ENCODE measurements at places on chromosomes 5 and 9. TPM values are rescaled to one million over a fixed set of nuclear protein-coding genes. Genes with fewer than 3 reads are reported as not detected.

DNA sequence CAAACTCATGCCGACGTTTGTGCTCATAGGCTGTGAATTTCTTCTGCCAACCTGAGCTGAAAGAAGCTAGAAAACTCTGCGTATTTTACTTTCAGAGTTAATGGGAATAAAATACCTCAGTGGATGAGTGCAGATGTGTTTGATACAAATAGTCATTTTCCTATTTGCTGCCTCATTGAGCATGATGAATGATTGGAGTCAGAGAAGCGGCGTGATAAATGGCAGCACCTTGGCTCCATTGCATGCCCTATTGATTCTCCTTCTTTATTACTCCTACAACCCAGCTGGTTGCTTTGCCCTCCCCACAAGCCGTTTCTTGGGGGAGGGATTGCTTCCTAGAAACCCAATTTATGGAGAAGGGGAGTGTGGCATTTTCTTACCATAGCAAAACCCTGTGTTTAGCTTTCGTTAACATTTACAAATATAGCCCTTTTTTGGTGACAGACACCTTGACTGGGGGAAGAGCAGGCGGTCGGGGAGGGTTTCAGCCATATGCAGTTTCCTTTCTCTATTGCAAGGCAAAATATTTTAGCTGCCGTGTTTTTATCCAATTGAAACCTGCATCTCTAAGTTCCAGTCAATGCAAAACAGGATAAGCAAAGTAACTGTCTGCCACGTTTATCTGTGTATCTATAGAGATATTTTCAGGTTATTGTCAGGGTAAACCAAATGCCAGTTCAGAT, 93.1 kb upstream of the TBCA start:
- no peak for DNase-seq

GRCh38 chr9:78605041-78606000, 308.4 kb downstream of the PSAT1 start:
- DNase-seq: no peak

- DNase-seq: no peak
Observed at GRCh38 chr5:21121213-21121612, 1133.2 kb upstream of the CDH18 start.

DNA sequence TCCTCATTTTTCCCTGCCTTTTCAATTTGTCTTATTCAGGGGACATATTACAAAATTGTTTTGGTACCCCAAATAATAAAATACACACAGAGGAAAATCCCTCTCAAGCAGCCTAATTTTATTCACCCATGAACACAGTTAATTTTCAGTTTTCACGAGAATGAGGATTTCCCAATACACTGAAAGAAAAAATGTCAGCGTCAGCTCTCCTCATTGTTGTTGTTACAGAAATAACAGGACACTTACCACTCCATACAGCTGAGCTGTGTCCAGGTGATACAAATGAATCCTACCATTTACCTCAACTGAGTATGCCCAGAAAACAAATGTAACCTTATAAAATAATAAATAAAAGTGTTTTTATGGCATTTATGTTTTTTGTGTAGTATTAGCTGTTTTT, 144.6 kb upstream of the PCA3 start:
- DNase-seq: no peak

Gene LEAP2
- 1.1 TPM for total RNA-seq

GRCh38 chr5:148403344-148403743, 19.6 kb downstream of the FBXO38 start:
- DNase-seq: no peak

- DNase-seq: no peak
Observed at GRCh38 chr5:151737431-151737830, 21.0 kb downstream of the ATOX1 start.

DNA sequence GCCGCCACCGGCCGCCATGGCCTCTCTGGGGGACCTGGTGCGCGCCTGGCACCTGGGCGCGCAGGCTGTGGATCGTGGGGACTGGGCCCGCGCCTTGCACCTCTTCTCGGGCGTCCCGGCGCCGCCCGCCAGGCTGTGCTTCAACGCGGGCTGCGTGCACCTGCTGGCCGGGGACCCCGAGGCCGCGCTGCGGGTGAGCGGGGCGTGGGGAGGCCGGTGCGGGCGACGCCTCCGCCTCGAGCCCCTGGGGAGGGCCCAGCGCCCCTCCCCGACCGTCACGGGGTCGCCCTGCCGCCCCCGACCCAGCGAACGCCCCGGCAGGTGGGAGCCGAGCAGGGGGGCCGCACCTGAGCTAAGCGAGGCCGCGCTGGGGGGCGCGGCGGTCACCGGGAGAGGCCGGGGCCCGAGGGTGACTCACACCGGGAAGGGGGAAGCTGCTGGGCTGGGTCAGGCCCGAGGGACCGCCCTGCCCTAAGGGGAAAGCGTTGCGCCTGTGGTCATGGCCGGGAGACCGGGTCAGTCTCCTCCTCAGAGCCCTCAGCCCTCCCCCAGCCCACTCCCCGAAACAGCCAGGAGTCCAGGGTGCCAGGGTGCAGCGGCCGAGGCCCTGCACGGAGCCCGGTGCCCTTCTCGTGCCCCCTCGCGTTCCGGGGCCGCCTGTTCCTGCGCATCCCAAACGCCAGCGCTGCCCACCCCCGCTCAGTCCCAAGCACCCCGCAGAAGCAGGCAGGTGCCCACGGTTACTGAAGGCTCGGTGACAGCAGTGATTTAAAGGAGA, 510 bp downstream of the NOXA1 start:
- DNase-seq: no peak

DNA sequence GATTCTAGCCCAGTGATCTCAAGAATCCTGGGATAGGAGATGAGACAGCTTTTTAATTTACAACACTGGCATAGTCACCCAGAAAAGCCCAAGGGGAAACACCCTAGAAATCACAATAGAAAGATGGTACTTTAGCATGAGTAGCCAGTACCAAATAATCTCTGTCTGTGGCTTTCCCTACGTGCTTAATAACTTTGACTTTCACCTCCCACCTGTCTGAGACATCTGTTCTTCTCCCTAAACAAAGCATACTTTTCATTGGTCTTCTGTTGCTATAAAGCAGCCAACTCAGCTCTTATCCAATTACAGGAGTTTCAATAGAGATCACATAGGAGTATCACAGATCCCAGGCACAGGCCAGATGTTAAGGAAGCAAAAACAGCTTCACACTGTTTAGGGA, 10.4 kb downstream of the MARCHF3 start:
- peak; percentile 47 for DNase-seq

Gene CD14
- 0.83 TPM for total RNA-seq

DNA sequence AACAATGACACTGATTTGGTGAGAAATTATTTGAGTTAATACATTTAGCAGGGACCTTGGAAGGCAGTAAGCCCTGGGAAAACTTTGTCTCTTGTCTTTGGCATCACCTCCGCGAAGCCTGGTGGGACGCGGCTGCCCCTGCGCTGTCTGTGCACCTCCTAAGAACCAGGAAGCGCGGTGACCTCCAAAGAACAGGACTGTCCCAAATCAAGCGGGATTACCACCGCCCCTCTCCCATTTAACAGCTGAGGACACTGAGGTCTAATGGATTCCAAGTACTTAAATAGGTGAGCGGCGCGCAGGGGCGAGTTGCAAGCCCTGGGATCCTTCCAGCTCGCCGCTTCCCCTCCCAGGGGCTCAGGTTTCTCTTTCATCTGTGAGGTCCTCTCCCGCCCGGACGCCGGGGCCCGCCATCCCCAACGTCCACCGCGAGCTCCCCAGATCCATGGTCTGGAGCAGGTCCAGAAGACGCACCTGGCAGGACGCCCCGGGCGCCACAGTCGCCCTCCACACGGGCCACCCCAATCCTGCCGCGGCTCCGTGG, 432 bp downstream of the STARD4 start:
- no peak for DNase-seq

DNA sequence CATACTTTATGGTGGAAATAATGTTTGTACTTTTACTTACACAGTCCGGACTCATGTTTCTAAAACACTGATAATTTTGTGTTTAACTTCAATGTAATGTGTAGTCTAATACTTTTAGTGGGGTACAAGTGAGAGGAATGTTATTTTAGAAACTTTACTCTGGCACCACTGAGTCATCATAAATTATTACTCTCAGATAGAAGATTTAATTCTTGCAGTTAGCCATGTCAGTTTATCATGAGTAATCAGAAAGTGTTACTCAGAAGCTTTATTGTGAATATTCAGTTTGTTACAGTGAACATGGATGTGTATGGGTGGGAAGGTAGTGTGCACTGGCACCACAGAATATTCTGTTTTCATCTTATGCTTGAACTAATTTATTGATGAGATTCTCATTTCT, 20.0 kb downstream of the OGN start:
- peak; percentile 47 for DNase-seq

DNA sequence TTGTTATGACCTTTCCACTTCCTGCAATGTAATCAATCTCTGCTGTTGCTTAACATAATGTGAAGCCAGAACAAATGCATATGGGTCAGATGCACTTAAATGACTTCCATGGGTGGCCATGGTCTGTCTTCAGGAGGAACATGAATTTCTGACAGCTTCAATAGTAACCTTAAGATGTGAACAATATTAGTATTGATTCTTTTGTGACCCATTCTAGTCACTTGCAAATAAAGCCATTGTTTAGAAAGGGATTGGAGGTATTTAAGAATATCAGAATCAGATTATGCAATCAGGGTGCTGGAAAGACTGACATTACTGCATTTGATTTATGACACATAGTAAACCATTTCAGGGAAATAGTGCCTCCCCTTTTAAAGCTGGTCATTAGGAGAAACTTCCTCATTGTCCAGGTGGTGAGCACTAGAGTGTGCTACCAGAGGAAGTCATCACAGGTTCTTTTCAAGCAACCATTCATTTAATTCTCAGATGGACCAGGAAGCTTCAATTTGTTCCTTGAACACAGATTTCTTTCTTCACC, 32.1 kb downstream of the GRIN3A start:
- DNase-seq: no peak

Gene TMOD1
- total RNA-seq: not detected

Gene GRK6
- 39.1 TPM for total RNA-seq

Gene ARSB
- 5.4 TPM for total RNA-seq

Gene EIF4E1B
- not detected for total RNA-seq

Gene SLCO6A1
- total RNA-seq: not detected

- no peak for DNase-seq
Observed at GRCh38 chr9:131762356-131762932, 22.6 kb upstream of the RAPGEF1 start.

DNA sequence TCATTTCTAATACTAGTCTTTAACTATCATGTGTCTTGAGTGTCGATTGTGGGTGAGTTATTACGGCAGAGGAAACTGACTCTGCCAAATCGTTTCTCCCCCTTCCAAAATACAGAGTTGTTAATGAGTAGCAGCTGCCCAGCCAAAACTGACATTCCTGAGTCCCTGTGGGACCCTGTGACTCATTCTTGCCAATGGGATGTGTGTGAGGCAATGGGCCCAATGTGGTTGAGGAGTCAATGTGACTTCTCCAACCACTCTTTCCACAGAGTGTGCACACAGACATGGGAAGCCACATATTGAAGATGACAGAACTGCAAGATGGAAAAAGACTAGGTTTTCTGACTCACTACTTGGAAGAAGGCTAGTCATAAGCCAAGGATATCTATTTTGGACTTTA, 434.7 kb downstream of the DTWD2 start:
- DNase-seq: peak; percentile 70

- peak; percentile 9 for DNase-seq
Observed at GRCh38 chr9:5976674-5977397, 38.6 kb downstream of the RANBP6 start.

- no peak for DNase-seq
Observed at GRCh38 chr5:110832683-110833082, 93.9 kb downstream of the SLC25A46 start.

DNA sequence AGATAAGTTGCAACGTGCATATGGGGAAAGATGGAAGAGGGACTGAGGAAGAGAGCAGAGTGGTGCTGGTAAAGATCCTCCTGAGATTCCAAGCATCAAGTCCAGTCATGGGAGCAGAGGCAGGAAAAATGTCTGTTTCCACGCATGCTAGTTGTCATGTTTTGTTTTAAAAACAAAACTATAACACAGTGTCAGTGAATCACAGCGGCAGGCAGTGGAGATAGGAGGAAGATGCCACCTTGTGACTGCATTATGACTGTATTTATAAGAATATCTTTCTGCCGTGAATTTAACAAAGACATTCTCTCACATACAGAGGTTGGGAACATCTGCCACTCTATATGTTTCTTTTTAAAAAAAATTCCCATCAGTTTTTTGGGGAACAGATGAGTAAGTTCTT, 3.7 kb upstream of the SVEP1 start:
- peak; percentile 48 for DNase-seq

Gene UNC5A
- total RNA-seq: not detected

- no peak for DNase-seq
Observed at GRCh38 chr5:131068893-131069643, 96.0 kb downstream of the HINT1 start.

GRCh38 chr5:137842296-137842695, 25.4 kb upstream of the MYOT start:
- no peak for DNase-seq

GRCh38 chr9:110650991-110651411, 17.6 kb upstream of the MUSK start:
- peak; percentile 39 for DNase-seq

Gene REEP2
- total RNA-seq: 14.5 TPM
